GM23338 (cell line): ENCODE measurements at places on chromosomes 12 and 14. TPM values are rescaled to one million over a fixed set of nuclear protein-coding genes. Genes with fewer than 3 reads are reported as not detected.
A peak's percentile ranks its signal among the peaks of the same experiment; 100 is the strongest.

- no peak overlapping the region for H3K27ac ChIP-seq
- peak; percentile 11 for DNase-seq
- H3K4me3 ChIP-seq, result no peak overlapping the region
- peaks cover 36% of the 10 kb centered on the region for H3K4me1 ChIP-seq
- no peaks in the 10 kb centered on the region for H3K27me3 ChIP-seq
These were observed 329.3 kb upstream of the DCN start for GRCh38 chr12:91511795-91512420.

- no peaks in the 10 kb centered on the region for H3K27me3 ChIP-seq
- no peaks in the 10 kb centered on the region for H3K36me3 ChIP-seq
- H3K4me3 ChIP-seq, result no peak overlapping the region
- no peak for DNase-seq
- no peaks in the 10 kb centered on the region for H3K4me1 ChIP-seq
- H3K27ac ChIP-seq, result no peak overlapping the region
These were observed 212.9 kb downstream of the PAX9 start for GRCh38 chr14:36874396-36875138.

DNA sequence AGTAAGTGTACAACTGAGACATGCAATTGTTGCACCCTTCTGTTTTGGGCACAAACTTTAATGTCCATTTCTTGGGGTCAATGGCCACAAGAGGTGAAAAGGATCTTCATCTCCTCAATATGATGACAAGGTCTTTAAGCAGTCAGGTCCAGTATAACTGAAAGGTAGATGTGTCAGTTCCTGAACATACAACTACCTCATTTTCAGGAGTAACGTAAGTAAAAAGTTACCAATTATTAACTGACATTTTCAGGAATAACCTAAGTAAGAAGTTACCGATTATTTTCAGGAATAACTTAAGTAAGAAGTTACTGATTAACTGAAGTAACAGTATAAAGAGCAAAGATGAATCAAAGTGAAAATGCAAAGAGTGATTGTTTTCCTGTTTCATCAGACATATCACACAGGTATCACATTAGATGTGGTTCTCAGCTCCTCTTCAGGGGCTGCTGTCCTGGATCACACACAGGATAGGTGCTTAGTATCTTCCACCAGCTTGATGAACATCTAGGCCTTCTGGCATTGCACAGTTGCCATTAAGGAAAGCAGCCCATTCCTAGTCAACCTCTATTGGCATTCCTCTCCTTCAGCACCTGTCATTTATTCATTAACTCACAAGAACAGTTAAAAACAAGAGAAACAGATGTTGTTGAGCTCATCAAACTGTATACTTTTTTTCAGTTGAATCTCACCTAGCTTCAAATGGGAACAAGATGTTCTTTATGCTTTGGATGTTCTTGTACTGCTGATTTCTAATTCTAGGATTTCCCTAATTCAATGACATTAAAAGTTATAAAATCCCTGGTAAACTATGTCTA, 200.0 kb downstream of the FOXG1 start:
- no peak overlapping the region for H3K4me3 ChIP-seq
- DNase-seq, result no peak
- no peak overlapping the region for H3K27ac ChIP-seq
- H3K36me3 ChIP-seq, result no peaks in the 10 kb centered on the region; the same call in 1 of the 2 replicates
- H3K4me1 ChIP-seq, result peaks cover 14% of the 10 kb centered on the region

Gene CEBPE
- total RNA-seq, result not detected in 2 replicates

DNA sequence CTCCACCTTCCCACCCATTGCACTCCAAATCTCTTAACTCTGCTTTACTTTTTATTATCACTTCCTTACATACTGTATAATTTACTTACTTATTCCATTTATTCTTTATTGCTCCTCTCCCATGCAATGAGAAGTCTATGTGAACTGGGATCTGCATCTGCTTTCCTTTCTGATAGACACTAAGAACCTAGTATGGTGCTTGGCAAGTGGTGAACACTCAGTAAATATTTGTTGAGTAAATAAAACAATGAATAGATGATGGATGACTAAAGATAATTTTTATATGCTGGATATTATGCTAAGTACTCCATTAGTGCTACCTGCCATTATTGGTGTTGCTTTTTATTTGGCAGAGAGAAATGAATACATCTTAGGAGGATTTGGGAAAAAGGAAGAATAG, 151.0 kb downstream of the TPH2 start:
- no peaks in the 10 kb centered on the region for H3K27me3 ChIP-seq
- peaks cover 7% of the 10 kb centered on the region; the same call in 1 of the 2 replicates for H3K4me1 ChIP-seq
- H3K27ac ChIP-seq, result no peak overlapping the region
- DNase-seq, result no peak
- no peak overlapping the region for H3K4me3 ChIP-seq
- H3K36me3 ChIP-seq, result no peaks in the 10 kb centered on the region

GRCh38 chr14:65006261-65006721, 19.6 kb downstream of the FNTB start:
- no peaks in the 10 kb centered on the region for H3K27me3 ChIP-seq
- no peak overlapping the region for H3K27ac ChIP-seq
- peaks cover 4% of the 10 kb centered on the region; the same call in 1 of the 2 replicates for H3K4me1 ChIP-seq
- no peak overlapping the region for H3K4me3 ChIP-seq
- no peak for DNase-seq
- H3K36me3 ChIP-seq, result no peaks in the 10 kb centered on the region

GRCh38 chr12:52151837-52152783, 39.7 kb downstream of the KRT80 start:
- H3K4me3 ChIP-seq, result peak overlapping the region; percentile 48; the same call in 1 of the 2 replicates
- no peaks in the 10 kb centered on the region for H3K27me3 ChIP-seq
- DNase-seq, result peak; percentile 91
- no peaks in the 10 kb centered on the region; the same call in 1 of the 2 replicates for H3K4me1 ChIP-seq
- H3K27ac ChIP-seq, result no peak overlapping the region
- H3K36me3 ChIP-seq, result no peaks in the 10 kb centered on the region

Gene ALDH1L2
- total RNA-seq, result 3.9 and 9.1 TPM in 2 replicates

Gene INSM2
- not detected in 2 replicates for total RNA-seq

GRCh38 chr14:26839481-26839880, 241.6 kb upstream of the NOVA1 start:
- no peak for DNase-seq
- no peaks in the 10 kb centered on the region for H3K36me3 ChIP-seq
- H3K27ac ChIP-seq, result no peak overlapping the region
- no peaks in the 10 kb centered on the region for H3K27me3 ChIP-seq
- H3K4me1 ChIP-seq, result peaks cover 9% of the 10 kb centered on the region; the same call in 1 of the 2 replicates
- H3K4me3 ChIP-seq, result no peak overlapping the region

- H3K4me3 ChIP-seq, result peak overlapping the region; percentile 99
- H3K27ac ChIP-seq, result no peak overlapping the region
- H3K27me3 ChIP-seq, result no peaks in the 10 kb centered on the region
- H3K4me1 ChIP-seq, result peaks cover 14% of the 10 kb centered on the region
- peaks cover 40% of the 10 kb centered on the region for H3K36me3 ChIP-seq
These were observed 2.2 kb downstream of the CALM1 start for GRCh38 chr14:90398841-90399540.

DNA sequence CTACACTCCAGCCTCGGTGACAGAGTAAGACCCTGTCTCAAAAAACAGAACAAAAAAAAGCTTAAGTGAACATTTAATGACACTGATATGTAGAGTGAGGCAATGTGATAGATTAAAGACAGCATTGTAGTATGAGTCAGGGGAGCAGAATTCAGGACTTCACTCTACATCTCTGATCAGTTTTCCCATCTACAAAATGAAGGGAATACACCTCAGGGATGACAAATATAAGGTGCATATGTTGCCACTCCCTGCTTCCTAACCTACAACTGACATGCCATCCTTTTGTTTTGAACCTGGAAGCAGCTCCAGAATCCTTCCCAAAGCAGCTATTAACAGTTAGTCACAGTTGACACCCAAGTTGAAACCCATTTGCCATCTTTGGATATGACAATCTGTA, 30.9 kb upstream of the STRN3 start:
- H3K4me1 ChIP-seq, result peaks cover 18% of the 10 kb centered on the region
- no peak overlapping the region for H3K4me3 ChIP-seq
- no peak overlapping the region for H3K27ac ChIP-seq
- no peaks in the 10 kb centered on the region for H3K27me3 ChIP-seq

- H3K4me3 ChIP-seq, result no peak overlapping the region
- DNase-seq, result peak; percentile 95
- H3K27ac ChIP-seq, result no peak overlapping the region
- no peaks in the 10 kb centered on the region for H3K4me1 ChIP-seq
These were observed 129.4 kb downstream of the SCARB1 start for GRCh38 chr12:124734224-124734788.

Gene TMTC1
- total RNA-seq, result 19.7 and 24.3 TPM in 2 replicates

- no peak overlapping the region for H3K27ac ChIP-seq
- no peaks in the 10 kb centered on the region for H3K27me3 ChIP-seq
- no peaks in the 10 kb centered on the region for H3K36me3 ChIP-seq
These were observed 5.3 kb downstream of the OASL start for GRCh38 chr12:121033625-121034349.

Gene PTCSC3
- not detected in 2 replicates for total RNA-seq

- 0 out of 2 replicates have a peak, but pooled peaks cover 7% of the 10 kb centered on the region for H3K4me1 ChIP-seq
- no peaks in the 10 kb centered on the region for H3K36me3 ChIP-seq
- H3K27ac ChIP-seq, result no peak overlapping the region
- H3K4me3 ChIP-seq, result peak overlapping the region; percentile 77
- DNase-seq, result peak; percentile 71
These were observed 392.9 kb downstream of the NOVA1 start for GRCh38 chr14:26204728-26205479.

GRCh38 chr12:93977081-93977480, 171.3 kb upstream of the PLXNC1 start:
- DNase-seq, result no peak
- no peak overlapping the region for H3K27ac ChIP-seq
- H3K4me3 ChIP-seq, result no peak overlapping the region

Gene HOXC13
- total RNA-seq, result 0.10 TPM in 1 of 2 replicates, not detected in the other

Gene ADGRD1
- 0.08 and 1.4 TPM in 2 replicates for total RNA-seq

DNA sequence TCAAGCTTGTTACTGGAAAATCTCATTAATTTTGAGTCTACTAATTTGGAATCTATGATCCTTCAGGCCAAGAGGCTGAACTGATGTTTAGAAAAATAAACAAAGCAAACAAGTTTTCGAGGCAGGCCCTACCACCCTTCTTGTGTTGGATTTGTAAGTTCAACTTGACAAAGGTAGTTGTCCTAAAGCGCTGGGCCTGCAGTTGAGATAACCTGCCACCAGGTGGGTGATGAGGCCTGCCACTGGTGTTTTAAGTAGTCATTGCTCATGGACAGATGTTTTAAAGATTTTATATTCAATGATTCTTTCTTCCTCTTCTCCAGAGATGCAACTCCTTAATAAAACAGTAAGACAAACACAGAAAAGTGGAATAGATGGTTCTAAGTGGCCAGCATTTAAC, 19.4 kb downstream of the ACVRL1 start:
- no peak overlapping the region for H3K4me3 ChIP-seq
- H3K27me3 ChIP-seq, result peaks cover 14% of the 10 kb centered on the region
- H3K4me1 ChIP-seq, result 0 out of 2 replicates have a peak, but pooled peaks cover 4% of the 10 kb centered on the region
- peak; percentile 74 for DNase-seq
- H3K36me3 ChIP-seq, result no peaks in the 10 kb centered on the region
- H3K27ac ChIP-seq, result no peak overlapping the region

Gene EEF1AKMT3
- total RNA-seq, result 3.0 and 5.3 TPM in 2 replicates

GRCh38 chr12:104285740-104286515, 17.6 kb upstream of the EID3 start:
- peak overlapping the region; percentile 64 for H3K4me3 ChIP-seq
- H3K27ac ChIP-seq, result peak overlapping the region; percentile 29
- no peak for DNase-seq
- H3K27me3 ChIP-seq, result no peaks in the 10 kb centered on the region
- H3K4me1 ChIP-seq, result peaks cover 15% of the 10 kb centered on the region; the same call in 1 of the 2 replicates

DNA sequence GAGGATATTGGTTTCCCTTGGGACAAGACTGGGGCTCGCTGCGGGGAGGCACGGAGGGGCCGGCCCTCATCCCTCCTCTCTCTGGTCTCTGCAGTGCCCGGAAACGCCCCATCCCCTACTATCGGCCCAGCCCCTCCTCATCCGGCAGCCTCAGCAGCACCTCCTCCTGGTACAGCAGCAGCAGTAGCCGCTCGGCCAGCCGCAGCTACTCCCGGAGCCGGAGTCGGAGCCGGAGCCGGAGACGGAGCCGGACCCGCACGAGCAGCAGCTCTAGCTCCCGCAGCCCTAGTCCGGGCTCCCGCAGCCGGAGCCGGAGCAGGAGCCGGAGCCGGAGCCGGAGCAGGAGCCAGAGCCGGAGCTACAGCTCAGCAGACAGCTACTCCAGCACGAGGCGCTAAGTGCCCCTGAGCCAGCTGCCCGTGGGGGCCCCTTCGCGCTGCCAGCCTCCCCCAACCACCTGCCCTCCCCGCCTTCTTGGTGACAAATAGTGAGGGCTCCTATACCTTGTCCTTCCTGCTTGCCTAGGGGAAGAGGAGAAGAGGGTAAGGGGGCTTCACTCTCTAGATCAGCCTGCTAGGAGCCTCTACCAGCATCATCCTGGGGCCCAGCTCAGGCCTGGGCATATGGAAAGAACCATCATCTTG, 22.2 kb upstream of the HSPB8 start:
- no peak overlapping the region for H3K27ac ChIP-seq
- peaks cover 10% of the 10 kb centered on the region for H3K36me3 ChIP-seq
- peak; percentile 86 for DNase-seq
- peaks cover 9% of the 10 kb centered on the region; the same call in 1 of the 2 replicates for H3K4me1 ChIP-seq
